ENCODE measurements at places on chromosomes 3 and 15.

DNA sequence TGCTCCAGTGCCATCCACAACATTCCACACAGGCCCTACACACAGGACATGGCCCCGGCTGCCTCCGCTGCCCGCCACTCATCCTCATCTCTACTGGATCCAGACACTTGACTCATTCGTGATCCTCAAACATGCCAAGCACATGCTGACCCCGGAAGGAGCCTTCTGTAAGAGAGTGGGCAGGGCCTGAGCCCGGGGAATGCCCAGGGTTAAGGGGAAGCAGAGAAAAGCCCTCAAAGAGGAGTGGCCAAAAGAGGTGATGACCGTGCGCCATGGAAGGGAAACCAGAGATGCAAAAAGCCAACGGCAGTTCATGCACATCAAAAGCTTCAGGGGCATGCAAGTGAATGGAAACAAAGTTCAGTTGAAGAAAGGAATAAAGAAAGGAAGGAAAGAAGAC, 46.1 kb downstream of the RFTN1 start:
- DNase-seq: no peak

- DNase-seq: no peak
Observed at GRCh38 chr15:90650956-90651689, 66.0 kb upstream of the BLM start.

DNA sequence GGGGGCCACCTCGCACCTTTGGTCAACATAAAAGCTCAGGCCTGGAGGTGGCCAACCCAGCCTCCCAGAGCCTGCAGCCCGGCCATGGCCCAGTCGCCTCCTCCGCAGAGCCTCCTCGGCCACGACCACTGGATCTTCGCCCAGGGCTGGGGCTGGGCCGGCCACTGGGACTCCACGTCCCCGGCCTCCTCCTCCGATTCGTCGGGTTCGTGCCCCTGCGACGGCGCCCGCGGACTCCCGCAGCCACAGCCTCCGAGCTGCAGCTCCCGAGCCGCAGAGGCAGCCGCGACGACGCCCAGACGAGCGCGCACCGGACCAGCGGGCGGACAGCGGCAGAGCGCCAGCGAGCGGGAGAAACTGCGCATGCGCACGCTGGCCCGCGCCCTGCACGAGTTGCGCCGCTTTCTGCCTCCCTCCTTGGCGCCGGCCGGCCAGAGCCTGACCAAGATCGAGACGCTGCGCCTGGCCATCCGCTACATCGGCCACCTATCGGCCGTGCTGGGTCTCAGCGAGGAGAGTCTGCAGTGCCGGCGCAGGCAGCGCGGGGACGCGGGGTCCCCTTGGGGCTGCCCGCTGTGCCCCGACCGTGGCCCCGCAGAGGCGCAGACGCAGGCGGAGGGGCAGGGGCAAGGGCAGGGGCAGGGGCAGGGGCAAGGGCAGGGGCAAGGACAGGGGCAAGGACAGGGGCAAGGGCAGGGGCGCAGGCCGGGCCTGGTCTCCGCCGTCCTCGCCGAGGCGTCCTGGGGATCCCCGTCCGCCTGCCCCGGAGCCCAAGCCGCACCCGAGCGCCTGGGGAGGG, at the start of gene MESP2:
Gene MESP2 (plus strand): TSS at position 59 of the 799 bp plus-strand sequence. CDS start 26 bp downstream, at position 85.
- peak; percentile 91 for DNase-seq

DNA sequence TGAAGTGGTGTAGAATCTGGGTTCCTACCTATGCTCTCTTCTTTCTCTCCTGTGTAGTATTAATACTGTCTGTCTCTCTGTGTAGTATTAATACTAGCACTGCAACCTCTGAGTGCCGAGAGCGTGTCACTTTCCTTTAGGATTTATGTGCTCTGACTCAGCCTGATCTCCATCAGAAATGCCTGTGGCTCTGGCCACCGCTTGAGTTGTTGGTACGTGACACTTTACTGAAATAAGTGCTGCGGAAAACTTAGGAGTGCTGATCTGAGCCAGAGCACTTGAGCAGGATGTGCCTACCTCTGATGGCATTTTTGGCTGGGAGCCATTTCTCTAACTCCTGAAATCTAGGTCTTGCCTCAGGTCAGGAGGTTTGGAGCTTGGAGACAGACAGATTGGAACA, 807.4 kb downstream of the SQOR start:
- DNase-seq: peak; percentile 10

GRCh38 chr15:37806808-37807207, 127.6 kb upstream of the TMCO5A start:
- DNase-seq: no peak

- DNase-seq: no peak
Observed at GRCh38 chr15:25532269-25533140, 93.7 kb upstream of the UBE3A start.

- DNase-seq: no peak
Observed at GRCh38 chr15:62845241-62846126, 197.1 kb upstream of the TPM1 start.

DNA sequence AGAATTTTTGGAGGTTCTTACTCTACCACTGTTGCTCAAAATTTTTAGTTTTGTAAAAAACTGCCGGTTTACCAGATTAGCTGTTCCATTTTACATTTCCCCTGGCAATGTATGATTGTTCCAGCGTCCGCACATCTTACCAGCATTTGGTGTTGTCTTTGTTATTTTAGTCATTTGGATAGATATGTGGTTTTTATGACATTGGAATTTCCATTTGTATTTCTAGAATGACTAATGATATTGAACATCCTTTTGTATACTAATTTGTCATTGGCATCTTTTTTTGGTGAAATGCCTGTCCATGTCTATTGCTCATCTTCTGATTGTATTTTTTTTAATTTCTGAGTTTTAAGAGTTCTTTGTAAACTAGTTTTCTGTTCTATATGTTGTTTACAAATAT, 28.5 kb downstream of the LRRC28 start:
- no peak for DNase-seq

DNA sequence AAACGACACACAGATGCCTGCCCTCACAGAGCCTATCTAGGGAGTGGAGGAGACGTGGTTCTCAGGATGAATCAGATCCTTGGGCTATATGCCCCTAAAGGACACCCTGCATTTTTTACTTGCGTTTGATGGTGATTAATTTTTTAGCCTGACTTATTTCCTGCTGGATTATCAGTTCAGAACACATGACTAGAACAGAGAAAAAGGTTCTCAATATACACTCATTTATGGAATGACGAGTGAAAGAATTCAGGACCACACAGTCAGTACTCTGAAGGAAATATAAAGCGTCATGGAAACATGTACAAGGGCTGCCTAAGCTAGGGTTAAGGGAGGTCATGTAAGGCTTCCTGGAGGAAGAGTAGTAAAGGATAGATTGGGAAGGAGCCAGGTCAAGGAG, 121.8 kb downstream of the SSR3 start:
- no peak for DNase-seq

GRCh38 chr15:80739919-80740318, 39.3 kb upstream of the CEMIP start:
- DNase-seq: no peak

DNA sequence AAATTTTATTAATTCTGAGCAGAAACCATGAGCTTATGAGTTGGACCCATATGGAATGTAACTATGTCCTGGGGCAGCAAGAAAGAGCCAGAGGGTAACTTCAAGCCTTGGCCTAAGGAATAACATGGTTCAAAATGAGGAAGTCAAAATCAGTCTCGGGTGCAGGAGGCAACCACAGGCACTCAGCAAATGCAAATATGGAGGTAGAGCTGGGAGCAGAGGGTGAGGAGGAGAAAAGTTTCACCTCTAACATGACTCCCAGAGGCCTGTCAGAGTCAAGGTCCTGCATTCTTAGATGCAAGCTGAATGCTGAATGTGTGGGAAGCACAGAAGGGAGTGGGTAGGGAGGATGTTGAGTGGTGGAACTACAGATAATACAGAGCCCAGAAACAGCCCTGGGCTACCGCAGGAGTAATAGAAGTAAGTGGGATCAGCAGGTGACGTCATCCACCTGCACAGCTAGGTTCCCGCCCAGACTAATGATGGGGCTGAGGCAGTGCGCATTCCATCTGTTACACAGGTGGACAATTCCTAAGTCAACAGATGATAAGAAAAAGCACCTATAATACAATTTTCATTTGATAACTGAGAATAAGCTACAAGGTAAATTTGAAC, 279.8 kb upstream of the ARRDC4 start:
- no peak for DNase-seq

GRCh38 chr3:39279745-39280517, at the start of gene CX3CR1:
TSS of gene CX3CR1 (minus strand) at chr3:39280036. CDS start at chr3:39266509, 13,527 bp downstream.
- DNase-seq: no peak

- DNase-seq: no peak
Observed at GRCh38 chr3:186467969-186468368, 76.2 kb downstream of the CRYGS start.

DNA sequence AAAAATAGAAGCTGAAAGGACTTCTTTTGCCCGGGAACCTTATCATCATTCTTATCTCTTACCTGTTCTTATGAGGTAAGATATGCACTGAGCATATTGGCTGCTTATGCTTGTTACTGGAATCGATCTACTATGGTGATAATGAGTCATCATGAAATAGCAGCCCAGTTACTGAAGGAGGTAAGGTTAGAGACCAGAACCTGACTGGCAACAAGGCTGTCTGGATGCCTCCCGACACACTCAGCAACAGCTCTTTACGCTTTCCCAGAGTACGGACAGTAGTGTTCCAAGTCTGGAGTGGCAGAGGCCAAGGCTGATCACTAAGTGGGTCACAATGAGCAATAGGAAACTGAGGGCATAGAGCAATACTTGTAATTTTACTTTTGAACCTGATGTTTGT, 314.1 kb downstream of the NLGN1 start:
- DNase-seq: no peak

GRCh38 chr15:48422401-48422800, 91.2 kb downstream of the DUT start:
- no peak for DNase-seq

DNA sequence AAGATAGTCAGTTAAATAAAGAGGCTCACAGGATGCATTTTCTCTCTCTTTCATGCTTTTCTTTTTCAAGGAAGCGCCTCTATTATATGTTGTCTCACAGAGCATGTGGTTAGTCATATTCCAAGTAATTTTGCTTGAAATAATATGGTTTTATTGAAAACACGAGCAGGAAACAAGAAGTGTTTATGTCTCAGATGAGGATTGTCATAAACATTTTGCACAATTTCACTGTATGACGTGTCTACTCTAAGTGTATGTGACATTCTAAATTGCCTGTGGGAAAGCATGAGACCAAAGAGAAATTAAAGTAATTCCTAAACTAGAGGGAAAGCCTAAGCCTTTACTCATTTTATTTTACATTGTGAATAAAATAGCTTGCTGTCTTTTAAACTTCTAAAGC, 818.6 kb downstream of the EPHA3 start:
- no peak for DNase-seq

DNA sequence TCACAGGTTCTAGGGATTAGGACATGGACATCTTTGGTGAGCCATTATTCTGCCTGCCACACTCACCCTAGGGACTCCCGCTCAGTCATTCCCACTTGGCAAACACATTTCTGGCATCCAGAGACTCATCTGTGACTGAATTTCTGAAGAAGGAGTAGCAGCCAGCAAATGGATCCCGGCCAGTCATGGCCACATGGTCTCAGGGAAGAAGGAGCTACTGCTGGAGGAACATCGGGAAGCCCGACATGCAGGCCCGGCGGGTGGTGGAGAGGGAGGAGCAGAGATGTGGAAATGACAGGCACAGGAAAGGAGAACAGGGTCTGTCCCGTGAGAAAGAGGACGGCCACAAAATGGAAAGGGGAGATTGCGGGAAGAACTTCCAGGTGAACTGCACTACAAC, 65.4 kb downstream of the SEMA5B start:
- no peak for DNase-seq

DNA sequence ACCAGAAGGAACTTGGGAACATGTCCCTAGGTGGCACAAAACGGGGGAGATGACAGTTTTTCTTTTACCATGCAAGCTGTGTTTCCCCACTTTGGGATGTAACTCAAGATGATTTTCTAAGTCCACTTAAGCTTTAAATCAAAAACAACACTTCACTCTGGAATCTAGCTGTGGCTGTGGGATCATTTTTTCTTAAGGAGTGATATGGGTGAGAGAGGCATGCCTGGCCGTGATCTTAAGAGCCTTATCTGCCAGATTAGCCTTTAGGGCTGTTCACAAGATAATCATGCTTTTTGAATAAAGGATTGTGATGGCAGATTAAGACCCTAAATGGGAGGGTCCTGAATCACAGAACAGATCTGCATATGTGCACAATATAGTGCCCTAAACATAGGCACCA, 384.8 kb upstream of the SEMA6D start:
- DNase-seq: no peak

Data from nephron progenitor cell (in vitro differentiated cells).